ENCODE measurements at places on chromosomes 6 and 20. TPM values are rescaled to one million over a fixed set of nuclear protein-coding genes. Genes with fewer than 3 reads are reported as not detected.

DNA sequence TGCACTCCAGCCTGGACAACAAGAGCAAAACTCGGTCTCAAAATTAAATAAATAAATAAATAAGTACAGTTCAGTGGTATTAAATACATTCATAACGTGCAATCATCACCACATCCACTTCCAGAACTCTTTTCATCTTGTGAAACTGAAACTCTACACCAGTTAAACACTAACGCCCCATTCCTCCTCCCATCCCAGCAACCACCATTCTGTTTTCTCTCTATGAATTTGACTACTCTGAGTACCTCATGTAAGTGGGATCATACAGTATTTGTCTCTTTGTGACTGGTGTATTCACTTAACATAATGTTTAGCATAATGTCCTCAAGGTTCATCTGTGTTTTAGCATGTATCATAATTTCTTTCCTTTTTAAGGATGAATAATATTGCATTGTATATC lies 29.1 kb upstream of the SCML4 start:
- no peak for DNase-seq
- H3K36me3 ChIP-seq = no peaks in the 10 kb centered on the region
- no peak overlapping the region for H3K27ac ChIP-seq
- H3K27me3 ChIP-seq = no peaks in the 10 kb centered on the region

DNA sequence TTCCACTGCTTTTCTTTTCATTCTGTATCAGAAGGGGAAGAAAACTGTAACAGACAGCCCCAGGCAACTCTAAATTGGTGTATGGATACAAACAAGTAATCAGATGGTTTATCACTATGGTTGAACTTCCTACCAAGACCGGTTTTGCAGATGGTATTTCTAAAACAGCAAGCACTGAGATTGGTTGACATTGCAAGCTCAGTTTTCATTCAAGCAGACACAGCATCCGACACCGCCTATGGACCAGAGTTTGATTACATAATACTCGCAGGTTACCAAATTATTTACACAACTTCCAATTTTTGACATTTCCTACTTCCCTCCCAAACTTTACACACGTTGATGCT lies 209.9 kb downstream of the ALDH8A1 start:
- no peaks in the 10 kb centered on the region for H3K27me3 ChIP-seq
- H3K36me3 ChIP-seq = no peaks in the 10 kb centered on the region
- H3K27ac ChIP-seq = no peak overlapping the region
- H3K4me1 ChIP-seq = no peaks in the 10 kb centered on the region
- H3K4me3 ChIP-seq = no peak overlapping the region

GRCh38 chr20:32116079-32116521 lies 6.6 kb downstream of the TM9SF4 start:
- peaks cover 53% of the 10 kb centered on the region for H3K4me1 ChIP-seq
- no peaks in the 10 kb centered on the region for H3K27me3 ChIP-seq
- peaks cover 15% of the 10 kb centered on the region for H3K36me3 ChIP-seq
- no peak overlapping the region for H3K27ac ChIP-seq
- no peak overlapping the region for H3K4me3 ChIP-seq

GRCh38 chr6:77620278-77620882 lies 32.5 kb upstream of the MEI4 start:
- H3K4me1 ChIP-seq = no peaks in the 10 kb centered on the region
- no peak overlapping the region for H3K27ac ChIP-seq
- H3K4me3 ChIP-seq = no peak overlapping the region
- H3K27me3 ChIP-seq = no peaks in the 10 kb centered on the region

DNA sequence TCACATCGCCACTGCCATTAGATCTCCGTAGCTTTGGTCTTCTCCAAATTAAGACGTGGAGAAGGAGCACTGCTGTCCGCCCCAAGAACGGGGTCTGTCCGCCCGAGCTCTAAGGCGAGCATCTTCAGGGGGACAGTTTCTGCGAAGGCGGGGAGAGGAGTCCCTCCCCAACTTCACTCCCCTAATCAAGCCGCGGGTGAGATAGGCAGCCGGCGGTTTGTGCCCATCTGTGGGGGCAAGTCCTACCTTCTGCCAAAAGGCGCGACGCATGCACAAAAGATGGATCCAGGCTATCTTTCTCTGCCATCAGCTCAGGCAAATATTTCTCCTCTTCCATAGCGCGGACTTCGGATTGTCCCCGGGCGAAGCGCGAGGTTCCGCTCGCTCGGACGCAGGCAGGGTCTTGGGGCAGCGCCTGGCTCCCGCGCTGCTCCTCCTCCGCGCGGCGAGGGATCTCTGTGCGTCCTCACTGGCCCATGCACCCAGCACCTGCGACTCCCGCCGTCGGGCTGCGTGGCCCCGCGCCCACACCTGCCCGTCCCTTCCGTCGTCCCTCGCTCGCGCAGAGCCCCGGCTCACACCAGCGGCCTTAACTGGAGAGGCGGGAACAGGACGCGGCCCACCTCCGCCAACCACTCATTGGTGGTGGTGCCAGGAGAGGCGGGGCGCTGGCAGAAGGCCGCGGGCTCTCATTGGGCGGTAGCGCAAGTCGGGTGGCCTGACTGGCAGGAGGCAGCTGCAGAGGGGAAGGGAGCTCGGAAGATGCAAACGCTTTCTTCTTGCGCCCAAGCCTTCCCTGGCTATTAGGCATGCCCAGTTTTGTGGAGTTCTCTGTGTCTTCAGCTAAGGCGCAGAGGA lies at the start of gene KHDRBS2:
Gene KHDRBS2 (minus strand): TSS at position 614 of the 858 bp plus-strand sequence.
- peak; percentile 3 for DNase-seq
- H3K27me3 ChIP-seq = peaks cover 2% of the 10 kb centered on the region
- H3K36me3 ChIP-seq = no peaks in the 10 kb centered on the region
- H3K4me3 ChIP-seq = no peak within 1 kb of the TSS
- no peak within 1 kb of the TSS for H3K27ac ChIP-seq

GRCh38 chr6:16418151-16418550 lies 179.8 kb downstream of the GMPR start:
- no peaks in the 10 kb centered on the region for H3K27me3 ChIP-seq
- no peak overlapping the region for H3K4me3 ChIP-seq
- H3K4me1 ChIP-seq = no peaks in the 10 kb centered on the region
- no peak overlapping the region for H3K27ac ChIP-seq
- DNase-seq = no peak
- H3K36me3 ChIP-seq = no peaks in the 10 kb centered on the region

DNA sequence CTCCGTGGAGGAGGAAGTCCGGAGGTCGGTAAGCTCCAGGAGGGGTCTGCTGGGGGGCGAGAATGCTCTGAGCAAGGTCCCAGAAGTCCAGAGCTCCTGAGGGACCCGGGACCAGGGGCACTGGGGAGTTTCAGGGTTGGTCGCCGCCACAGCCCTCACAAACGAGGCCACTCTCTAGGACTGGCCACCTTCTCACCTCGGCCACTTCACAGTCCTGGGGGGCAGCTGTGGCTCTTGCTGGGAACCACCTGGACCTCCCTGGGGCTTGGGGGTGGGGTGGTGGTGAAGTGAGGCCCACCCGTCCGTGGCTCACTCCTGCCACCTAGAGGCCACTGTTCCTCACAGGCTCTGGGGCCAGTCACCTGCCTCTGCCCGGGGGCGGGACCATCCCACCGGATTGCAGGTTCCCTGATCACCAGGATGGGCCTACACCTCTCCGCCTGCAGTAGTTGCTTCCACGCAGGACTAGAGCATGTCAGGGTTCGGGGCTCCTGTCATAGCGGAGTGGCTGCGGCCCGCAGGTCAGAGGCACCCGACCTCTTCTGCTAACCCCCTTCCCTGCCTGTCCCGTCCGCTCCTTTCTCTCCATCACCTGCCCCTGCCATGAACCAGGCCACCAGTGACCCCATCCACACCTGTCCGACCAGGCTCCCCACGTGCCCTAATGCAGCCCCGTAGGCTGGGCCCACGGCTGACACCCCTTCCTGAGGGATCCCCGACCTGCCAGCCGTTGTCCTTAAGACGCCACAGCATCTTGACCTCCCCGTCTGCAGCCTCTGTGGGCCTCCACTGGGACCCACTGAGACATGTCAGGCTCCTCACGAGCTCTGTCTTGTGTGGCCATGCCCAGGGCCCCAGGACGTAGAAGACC lies 5.1 kb upstream of the TCEA2 start:
- no peaks in the 10 kb centered on the region for H3K27me3 ChIP-seq
- H3K36me3 ChIP-seq = no peaks in the 10 kb centered on the region
- DNase-seq = peak; percentile 83
- H3K4me1 ChIP-seq = peaks cover 76% of the 10 kb centered on the region
- H3K4me3 ChIP-seq = peak overlapping the region; percentile 69

DNA sequence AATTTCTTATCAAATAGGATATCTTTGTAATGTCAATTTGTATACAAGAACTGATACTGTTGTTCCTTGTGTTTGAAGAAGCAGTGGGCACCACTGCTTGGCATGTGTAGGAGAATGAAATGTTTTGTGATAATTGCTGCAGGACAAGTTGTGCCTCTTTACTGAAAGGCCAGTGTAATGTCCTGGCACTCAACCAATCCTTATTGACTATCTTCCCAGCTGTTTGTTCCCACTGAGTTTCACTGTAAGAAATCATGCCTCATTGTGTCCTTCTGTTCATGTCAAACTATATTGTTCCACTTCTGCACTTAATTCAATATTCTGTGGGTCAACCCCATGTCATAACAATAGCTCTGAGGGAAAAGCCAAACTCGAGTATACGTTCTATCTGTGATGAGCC lies 136.1 kb upstream of the FAM83B start:
- H3K27ac ChIP-seq = no peak overlapping the region
- H3K4me3 ChIP-seq = no peak overlapping the region
- H3K36me3 ChIP-seq = no peaks in the 10 kb centered on the region
- H3K27me3 ChIP-seq = no peaks in the 10 kb centered on the region
- no peak for DNase-seq

DNA sequence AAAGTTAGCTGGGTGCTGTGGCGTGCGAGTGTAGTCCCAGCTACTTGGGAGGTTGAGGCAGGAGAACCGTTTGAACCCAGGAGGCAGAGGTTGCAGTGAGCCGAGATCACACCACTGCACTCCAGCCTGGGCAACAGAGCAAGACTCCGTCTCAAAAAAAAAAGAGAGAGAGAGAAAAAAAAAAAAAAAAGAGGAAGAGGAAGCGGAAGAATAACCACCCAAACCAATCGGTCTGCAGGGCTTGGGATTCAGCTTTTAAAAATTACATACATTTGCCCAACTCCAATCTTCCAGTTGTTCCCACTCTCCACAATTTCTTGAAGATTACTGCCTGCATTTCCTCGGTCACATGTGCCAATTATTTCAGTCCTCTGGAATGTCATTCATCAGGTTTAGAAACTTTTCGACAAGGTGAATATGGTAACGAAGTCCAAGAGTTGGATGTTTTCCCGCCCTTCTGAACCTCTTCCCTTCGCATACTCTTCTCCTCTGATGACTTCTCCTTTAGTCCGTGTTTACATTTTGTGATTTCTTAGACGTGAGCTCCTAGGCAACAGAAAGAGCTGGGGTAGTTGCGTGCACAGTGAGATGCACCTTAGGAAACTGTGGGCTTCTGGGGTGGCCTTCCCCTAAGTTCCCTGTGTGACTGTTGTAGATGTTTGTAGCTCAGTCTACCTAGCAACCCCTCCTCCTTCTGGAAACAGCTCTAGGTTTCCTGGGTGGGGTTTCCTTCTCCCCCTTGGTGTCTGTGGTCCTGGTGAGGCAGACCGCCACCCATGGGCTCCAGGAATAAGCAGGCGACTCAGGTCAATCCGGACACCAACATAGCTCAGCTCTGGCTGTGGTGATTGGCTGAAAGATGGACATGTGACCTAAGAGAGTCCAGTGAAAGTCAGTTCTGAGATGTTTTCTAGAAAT lies 63.0 kb upstream of the NCOA3 start:
- no peak for DNase-seq
- peak overlapping the region; percentile 12 for H3K27ac ChIP-seq
- H3K4me3 ChIP-seq = no peak overlapping the region
- H3K4me1 ChIP-seq = peaks cover 38% of the 10 kb centered on the region
- H3K27me3 ChIP-seq = no peaks in the 10 kb centered on the region

DNA sequence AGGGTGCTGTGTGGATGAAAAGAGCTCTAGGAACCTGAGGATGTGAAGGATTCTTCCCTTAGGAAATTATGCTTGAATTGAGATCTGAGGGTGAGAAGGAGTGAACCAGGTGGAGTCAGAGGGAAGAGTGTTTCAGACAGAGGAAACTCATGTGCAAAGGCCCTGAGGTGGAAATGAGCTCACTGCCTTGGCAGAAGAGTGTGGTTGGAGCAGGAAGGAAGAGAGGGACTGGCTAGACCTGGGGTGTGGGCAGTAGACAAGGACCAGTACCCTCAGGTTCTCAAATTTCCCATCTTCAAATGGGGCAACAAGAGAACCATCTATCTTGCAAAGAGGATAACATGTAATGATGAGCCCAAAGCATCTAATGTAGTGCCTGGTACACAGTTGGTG lies 24.0 kb upstream of the GTSF1L start:
- peaks cover 59% of the 10 kb centered on the region for H3K27me3 ChIP-seq
- H3K36me3 ChIP-seq = no peaks in the 10 kb centered on the region
- no peaks in the 10 kb centered on the region for H3K4me1 ChIP-seq
- H3K27ac ChIP-seq = no peak overlapping the region
- H3K4me3 ChIP-seq = no peak overlapping the region

DNA sequence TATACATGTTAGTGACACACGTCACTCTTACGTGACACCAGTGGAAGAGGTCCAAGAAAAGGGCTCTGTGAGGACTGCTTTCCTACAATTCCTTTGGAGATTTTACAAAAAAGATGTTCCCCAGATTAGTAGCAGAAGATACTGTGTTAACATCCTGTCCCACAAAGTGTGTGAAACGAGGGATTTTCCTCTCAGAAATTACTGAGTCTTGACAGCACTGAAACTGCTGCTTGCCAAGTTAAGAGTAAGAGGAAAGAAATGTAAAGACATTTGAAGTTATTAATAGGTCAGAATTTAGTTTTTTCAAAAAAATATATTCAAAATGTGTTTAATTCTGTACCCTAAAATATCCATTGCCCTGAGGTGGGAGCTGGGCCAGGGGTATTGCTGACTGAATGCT lies 58.8 kb upstream of the MAP7 start:
- H3K27ac ChIP-seq = no peak overlapping the region
- no peak overlapping the region for H3K4me3 ChIP-seq
- H3K36me3 ChIP-seq = no peaks in the 10 kb centered on the region
- DNase-seq = no peak
- H3K27me3 ChIP-seq = no peaks in the 10 kb centered on the region

GRCh38 chr20:9397928-9398327 lies 116.5 kb upstream of the LAMP5 start:
- H3K36me3 ChIP-seq = no peaks in the 10 kb centered on the region
- no peak overlapping the region for H3K27ac ChIP-seq

GRCh38 chr20:31472395-31473330 lies 2.3 kb downstream of the DEFB124 start:
- H3K27me3 ChIP-seq = peaks cover 51% of the 10 kb centered on the region
- no peaks in the 10 kb centered on the region for H3K36me3 ChIP-seq
- DNase-seq = no peak

GRCh38 chr6:149938571-149939355 lies 3.1 kb upstream of the ULBP2 start:
- no peak for DNase-seq
- H3K27me3 ChIP-seq = peaks cover 21% of the 10 kb centered on the region
- H3K27ac ChIP-seq = no peak overlapping the region
- H3K36me3 ChIP-seq = no peaks in the 10 kb centered on the region

- peaks cover 34% of the 10 kb centered on the region for H3K27me3 ChIP-seq
- no peak overlapping the region for H3K27ac ChIP-seq
- no peak for DNase-seq
- H3K36me3 ChIP-seq = no peaks in the 10 kb centered on the region
- H3K4me1 ChIP-seq = no peaks in the 10 kb centered on the region
Observed at GRCh38 chr6:137970368-137970767, 103.3 kb downstream of the TNFAIP3 start.

- H3K4me1 ChIP-seq = peaks cover 5% of the 10 kb centered on the region
- H3K27ac ChIP-seq = no peak overlapping the region
- no peaks in the 10 kb centered on the region for H3K27me3 ChIP-seq
Observed at GRCh38 chr6:109498052-109498451, 15.0 kb upstream of the ZBTB24 start.

Gene GCNT2
- total RNA-seq = 25.1 TPM

Gene APOM
- total RNA-seq = 52.9 TPM

Gene CENPB
- total RNA-seq = 54.5 TPM

Gene B3GALT4
- 0.27 TPM for total RNA-seq

Gene GPR63
- 0.02 TPM for total RNA-seq

Gene ARFGEF2
- total RNA-seq = 89.4 TPM
